Activated CD4-positive, alpha-beta T cell treated with anti-CD3 and anti-CD28 coated beads, Interleukin-2, amount 10 ng/mL, durations not matched to agents 24 days and 14 days (primary cell): ENCODE measurements at places on chromosomes 4 and X. TPM values are rescaled to one million over a fixed set of nuclear protein-coding genes. Genes with fewer than 3 reads are reported as not detected.

The GAGE12E gene
- total RNA-seq = not detected in 2 replicates

- DNase-seq = no peak
Measured at GRCh38 chr4:115763051-115763450, 649.6 kb upstream of the NDST4 start.

- DNase-seq = no peak
Measured at GRCh38 chr4:167966143-167966542, 126.2 kb upstream of the ANXA10 start.

DNA sequence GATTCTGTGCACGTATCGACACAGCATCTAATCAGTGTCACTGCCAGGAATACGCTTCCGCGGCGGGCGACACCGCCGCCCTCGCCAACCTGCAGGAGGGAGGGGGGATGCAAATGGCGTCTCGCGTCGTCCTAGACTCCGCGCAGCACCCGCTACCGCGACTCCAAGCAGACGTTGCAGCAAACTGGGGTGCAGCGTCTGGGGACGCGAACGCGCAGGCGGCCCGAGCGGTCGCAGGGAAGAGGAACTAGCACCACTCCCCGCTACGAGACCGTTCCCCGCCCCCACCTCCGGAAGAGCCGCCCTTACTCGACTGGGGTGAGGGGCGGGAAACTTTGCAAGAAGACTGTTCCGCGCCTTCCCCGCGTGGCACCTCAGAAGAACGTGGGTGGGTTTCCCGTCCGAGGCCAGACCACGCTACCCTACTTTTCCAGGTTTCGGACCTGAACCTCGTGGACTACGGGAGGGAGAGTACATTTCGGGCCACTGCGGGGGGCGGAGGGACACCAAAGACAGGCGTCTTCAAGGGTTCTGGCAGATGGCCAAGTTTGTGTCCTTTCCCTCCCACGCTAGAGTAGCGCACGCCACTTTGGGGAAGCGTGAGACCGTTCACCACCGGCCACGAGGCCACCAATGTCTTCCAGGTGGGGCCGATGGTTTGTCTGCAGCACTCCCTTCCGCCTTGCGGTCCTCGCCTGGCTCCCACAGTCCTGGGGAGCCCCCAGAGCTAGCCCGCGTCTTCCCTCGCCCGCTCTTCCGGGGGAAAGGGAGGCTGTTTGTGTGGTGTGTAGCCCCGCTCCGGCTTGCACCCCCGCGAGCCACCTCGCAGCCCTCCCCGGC lies 78.0 kb upstream of the BCOR start:
- DNase-seq = peak; percentile 92

- DNase-seq = no peak
Measured at GRCh38 chrX:16172391-16172790, 5.1 kb downstream of the MAGEB17 start.

DNA sequence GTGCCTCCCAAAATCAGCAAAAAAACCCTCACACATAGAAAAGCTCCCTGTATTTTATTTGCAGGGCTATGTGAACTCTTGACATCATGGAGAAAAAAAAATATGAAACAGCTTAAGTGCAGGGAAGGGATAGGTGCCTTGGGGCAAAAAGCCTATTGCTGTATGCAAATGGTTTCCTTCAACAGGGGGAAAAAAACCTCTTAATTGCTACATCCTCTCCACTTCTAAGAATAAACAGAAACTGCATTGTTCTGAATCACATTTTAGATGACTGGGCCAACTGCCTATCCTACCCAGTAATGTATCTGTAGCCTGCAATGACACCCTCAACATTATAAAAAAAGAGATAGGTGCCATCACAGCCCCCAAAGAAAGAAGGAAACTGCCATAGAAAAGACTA lies 229.4 kb upstream of the GALNTL6 start:
- DNase-seq = no peak

The SMC1A gene
- 141 and 144 TPM in 2 replicates for total RNA-seq

- no peak for DNase-seq
Measured at GRCh38 chr4:156290811-156291210, 337.1 kb upstream of the CTSO start.

The ARX gene
- not detected in 2 replicates for total RNA-seq

The CFAP97 gene
- 56.6 and 59.3 TPM in 2 replicates for total RNA-seq

The CFAP299 gene
- not detected in 2 replicates for total RNA-seq

DNA sequence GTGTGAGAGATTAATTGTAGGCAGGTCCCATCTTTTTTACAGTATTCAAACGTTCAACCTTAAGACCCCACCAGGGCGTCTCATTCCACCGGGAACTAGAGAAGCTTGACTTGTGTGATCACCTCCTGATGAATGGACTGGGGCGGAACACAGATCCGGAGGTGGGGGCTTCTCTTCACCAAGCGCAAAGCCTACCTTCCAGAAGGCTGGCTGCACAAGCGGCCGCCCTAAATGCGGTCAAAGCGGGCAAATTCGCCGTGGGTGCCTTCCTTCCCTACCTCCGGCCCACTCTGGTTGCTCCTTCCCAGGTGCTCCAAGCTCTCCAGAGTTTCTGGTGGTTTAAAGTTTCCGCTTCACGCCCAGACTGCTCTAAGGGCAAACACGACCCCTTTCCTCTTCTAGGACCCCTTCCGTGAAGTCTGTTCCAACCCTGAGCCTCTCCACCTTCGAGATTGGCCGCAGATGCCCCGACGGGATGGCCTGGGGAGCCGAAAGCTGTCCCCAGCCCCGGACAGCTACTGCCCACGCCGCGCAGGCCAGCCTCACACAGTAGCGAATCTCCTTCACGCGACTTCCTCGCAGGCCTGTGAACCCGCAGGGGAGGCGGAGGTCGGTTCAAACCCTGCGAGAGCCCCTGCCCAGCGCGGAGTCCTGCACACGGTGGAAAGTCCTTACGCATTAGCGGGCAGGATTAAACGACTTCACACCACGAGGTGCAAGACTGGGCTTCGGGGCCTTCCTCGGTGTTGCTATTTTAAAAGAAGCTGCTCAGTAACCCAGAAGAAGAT lies 1.6 kb upstream of the WWC2 start:
- DNase-seq = peak; percentile 56

- no peak for DNase-seq
Measured at GRCh38 chrX:100905620-100906019, 23.1 kb downstream of the XKRX start.

The CT45A2 gene
- total RNA-seq = not detected in 2 replicates

DNA sequence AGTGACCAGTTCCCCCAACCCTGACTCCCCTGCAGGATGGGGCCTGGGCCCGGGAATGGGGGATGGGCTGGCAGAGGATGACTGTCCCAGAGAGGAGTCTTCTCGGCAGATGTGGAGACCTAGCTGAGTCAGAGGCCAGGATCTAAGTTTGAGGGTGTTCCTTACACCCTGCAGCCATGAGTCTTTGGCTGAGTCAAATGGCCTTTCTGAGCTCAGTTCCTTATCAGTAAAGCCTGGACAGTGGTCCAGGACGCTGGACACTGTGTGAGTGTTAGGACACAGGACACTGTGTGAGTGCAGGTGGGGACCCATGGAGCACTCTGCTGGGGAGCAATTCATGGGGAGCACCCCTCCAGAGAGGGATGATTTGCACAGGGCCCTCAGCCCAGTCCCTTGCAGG lies 5.0 kb downstream of the IL9R start:
- peak; percentile 56 for DNase-seq

- DNase-seq = no peak
Measured at GRCh38 chr4:89121387-89122068, 10.2 kb downstream of the TIGD2 start.

The HSD17B11 gene
- total RNA-seq = 12.1 and 13.0 TPM in 2 replicates

DNA sequence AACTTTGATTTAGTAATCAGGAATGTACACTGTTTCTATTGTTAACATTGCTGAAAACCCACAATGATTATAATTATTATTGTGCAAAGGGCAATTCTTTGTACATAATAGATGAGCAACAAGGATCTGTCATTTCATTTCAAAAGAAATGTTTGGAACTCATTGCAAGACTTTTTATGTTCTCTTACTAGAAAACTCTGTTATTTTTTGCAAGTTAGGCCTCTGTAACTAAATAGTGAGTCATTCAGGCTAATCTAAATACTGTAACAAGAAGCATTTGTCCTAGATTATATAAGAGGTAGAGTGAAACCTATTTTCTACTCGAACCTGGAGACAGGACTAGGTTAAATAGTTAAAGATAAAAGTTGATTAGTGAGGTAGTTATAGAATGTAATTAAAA lies 93.2 kb upstream of the FAM47B start:
- no peak for DNase-seq

DNA sequence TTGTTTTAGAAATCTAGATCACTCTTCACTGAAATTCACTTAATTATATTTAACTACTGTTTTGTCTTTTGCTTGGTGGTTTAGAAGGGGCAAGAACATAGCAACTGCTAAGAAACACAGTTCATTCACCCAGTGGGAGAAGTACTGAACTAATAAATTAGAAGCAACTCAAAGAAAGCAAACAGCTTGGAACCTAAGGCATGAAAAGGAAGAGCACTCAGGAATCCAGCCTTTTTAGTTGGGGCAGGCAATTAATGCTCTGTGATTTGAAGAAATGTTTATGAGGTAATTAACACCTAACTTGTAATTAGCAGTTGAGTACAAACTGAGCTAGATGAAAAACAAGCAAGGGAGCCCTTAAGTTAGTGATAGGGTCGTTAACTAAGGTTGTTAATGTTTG lies 22.8 kb downstream of the SEPTIN11 start:
- no peak for DNase-seq
